ENCODE measurements at places on chromosomes 6 and 20. TPM values are rescaled to one million over a fixed set of nuclear protein-coding genes. Genes with fewer than 3 reads are reported as not detected.

Gene PM20D2
- 21.5 TPM for total RNA-seq

DNA sequence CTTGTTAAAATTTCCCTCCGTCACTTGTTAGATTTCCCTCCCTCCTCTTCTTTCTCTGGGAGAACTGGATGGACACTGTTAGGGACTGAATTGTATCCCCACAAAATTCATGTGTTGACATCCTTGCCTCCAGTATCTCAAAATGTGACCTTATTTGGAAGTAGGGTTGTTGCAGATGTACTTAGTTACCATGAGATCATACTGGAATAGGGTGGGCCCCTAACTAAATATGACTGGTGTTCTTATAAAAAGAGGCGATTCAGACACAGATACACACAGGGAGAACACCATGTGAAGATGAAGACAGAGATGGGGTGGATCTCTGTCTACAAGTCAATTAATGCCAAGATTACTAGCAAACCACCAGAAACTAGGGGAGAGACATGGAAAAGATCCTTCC is 139.5 kb downstream of the ALDH8A1 start:
- no peak overlapping the region for H3K4me3 ChIP-seq
- H3K27me3 ChIP-seq: no peaks in the 10 kb centered on the region
- H3K4me1 ChIP-seq: no peaks in the 10 kb centered on the region
- no peaks in the 10 kb centered on the region for H3K36me3 ChIP-seq
- no peak for DNase-seq
- no peak overlapping the region for H3K27ac ChIP-seq

GRCh38 chr20:59985864-59986263 is 27.6 kb downstream of the CDH26 start:
- H3K36me3 ChIP-seq: no peaks in the 10 kb centered on the region
- H3K27me3 ChIP-seq: no peaks in the 10 kb centered on the region
- H3K4me3 ChIP-seq: no peak overlapping the region
- H3K4me1 ChIP-seq: no peaks in the 10 kb centered on the region

Gene C6orf58
- total RNA-seq: not detected

- no peak overlapping the region for H3K27ac ChIP-seq
- no peaks in the 10 kb centered on the region for H3K27me3 ChIP-seq
- H3K4me1 ChIP-seq: no peaks in the 10 kb centered on the region
Measured at GRCh38 chr6:39892490-39893129, 41.7 kb downstream of the MOCS1 start.

GRCh38 chr20:34069341-34070078 is 42.5 kb downstream of the EIF2S2 start:
- DNase-seq: peak; percentile 94
- H3K27me3 ChIP-seq: no peaks in the 10 kb centered on the region
- no peak overlapping the region for H3K27ac ChIP-seq
- peaks cover 12% of the 10 kb centered on the region for H3K4me1 ChIP-seq

GRCh38 chr6:155472886-155473285 is 17.2 kb upstream of the NOX3 start:
- H3K4me3 ChIP-seq: no peak overlapping the region
- no peaks in the 10 kb centered on the region for H3K4me1 ChIP-seq
- no peak for DNase-seq

DNA sequence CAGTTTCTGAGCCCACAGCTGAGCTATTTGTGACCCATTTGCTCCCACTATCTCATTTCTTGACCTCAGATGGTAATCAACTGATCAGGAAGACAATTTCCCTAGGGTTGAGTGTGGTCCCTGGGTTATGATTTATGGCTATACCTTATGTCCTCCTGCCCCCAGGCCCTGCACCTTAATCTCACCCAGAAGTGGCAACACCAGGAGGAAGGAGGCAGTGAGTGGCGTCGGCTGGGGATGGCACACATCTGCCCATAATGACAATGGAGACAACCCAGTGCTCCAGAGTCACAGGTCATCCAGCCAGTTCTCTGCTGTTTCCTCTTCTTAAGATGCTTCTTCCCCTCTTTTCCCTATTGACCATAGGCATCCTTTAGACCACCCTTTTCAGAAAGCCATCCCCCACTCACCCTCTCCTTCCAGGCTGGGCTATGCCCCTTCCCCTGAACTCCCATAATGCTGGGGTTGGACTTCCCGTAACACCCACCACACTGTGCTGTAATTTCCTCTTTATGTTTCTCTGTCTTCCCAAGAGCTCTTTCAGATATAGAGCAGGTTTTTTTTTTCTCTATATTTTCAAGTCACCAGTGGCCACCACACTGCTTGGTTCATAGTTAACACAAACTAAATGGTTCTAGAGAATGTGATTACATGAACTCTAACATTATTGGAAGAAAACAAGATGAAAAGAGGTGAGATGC is 8.0 kb downstream of the TRIM10 start:
- peaks cover 2% of the 10 kb centered on the region for H3K4me1 ChIP-seq
- no peak overlapping the region for H3K4me3 ChIP-seq
- no peaks in the 10 kb centered on the region for H3K27me3 ChIP-seq
- DNase-seq: no peak

- H3K4me1 ChIP-seq: no peaks in the 10 kb centered on the region
- H3K36me3 ChIP-seq: no peaks in the 10 kb centered on the region
- no peak overlapping the region for H3K4me3 ChIP-seq
Measured at GRCh38 chr6:54856129-54856528, 9.6 kb downstream of the FAM83B start.

- no peak overlapping the region for H3K4me3 ChIP-seq
- no peak for DNase-seq
- H3K27ac ChIP-seq: peak overlapping the region; percentile 42
- peaks cover 9% of the 10 kb centered on the region for H3K4me1 ChIP-seq
- H3K36me3 ChIP-seq: no peaks in the 10 kb centered on the region
Measured at GRCh38 chr6:5671601-5672559, 334.8 kb downstream of the NRN1 start.

Gene LINC00237
- total RNA-seq: not detected

GRCh38 chr6:158849899-158850806 is 31.0 kb upstream of the EZR start:
- peak overlapping the region; percentile 87 for H3K27ac ChIP-seq
- peaks cover 9% of the 10 kb centered on the region for H3K4me1 ChIP-seq
- no peaks in the 10 kb centered on the region for H3K36me3 ChIP-seq
- no peaks in the 10 kb centered on the region for H3K27me3 ChIP-seq
- peak; percentile 67 for DNase-seq

DNA sequence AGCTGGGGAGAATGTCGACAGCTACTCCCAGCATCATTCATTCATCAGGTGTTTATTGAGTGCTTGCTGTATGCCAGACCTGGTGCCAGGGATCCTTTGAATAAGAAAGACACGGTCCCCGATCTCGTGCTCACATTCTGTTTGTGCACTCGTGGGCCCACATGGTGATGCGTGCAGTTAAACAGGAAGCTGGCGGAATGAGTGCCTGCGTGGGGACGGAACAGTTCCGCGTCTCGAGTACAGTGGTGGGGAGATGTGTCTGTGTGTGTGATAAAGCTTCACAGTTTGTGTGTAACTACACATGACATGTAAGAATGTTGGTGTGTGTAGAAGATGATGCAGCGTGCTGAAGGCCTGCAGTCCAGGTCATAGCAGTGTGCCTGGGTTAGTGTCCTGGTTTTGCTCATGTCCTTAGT is 6.5 kb downstream of the RBM38 start:
- H3K27me3 ChIP-seq: no peaks in the 10 kb centered on the region
- peaks cover 5% of the 10 kb centered on the region for H3K36me3 ChIP-seq
- H3K4me3 ChIP-seq: no peak overlapping the region
- no peak for DNase-seq
- peaks cover 42% of the 10 kb centered on the region for H3K4me1 ChIP-seq
- peak overlapping the region; percentile 1 for H3K27ac ChIP-seq

DNA sequence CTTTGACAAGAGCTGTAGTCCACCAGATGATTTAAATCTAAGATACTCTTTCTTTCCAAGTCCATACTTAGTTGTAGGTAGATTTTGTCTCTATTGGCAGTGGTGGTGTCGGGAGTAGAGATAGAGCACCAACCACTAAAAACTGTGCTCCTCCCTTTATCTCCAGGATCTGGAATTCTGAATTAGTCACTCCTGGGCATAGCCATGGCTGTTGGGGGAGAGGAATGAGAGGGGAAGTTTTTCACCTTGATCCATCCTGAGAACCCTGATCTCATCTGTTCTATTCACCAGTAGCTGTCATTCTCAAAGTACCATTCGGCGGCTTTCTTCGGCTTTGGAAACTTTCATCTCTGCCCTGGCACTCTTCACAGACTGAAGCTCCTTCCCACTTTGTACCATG is 35.6 kb upstream of the NKX2-4 start:
- H3K27me3 ChIP-seq: no peaks in the 10 kb centered on the region
- no peaks in the 10 kb centered on the region for H3K36me3 ChIP-seq
- no peaks in the 10 kb centered on the region for H3K4me1 ChIP-seq
- H3K27ac ChIP-seq: no peak overlapping the region
- no peak for DNase-seq

GRCh38 chr6:25927756-25928216 is 2.7 kb downstream of the SLC17A2 start:
- no peaks in the 10 kb centered on the region for H3K4me1 ChIP-seq
- no peak overlapping the region for H3K27ac ChIP-seq
- no peaks in the 10 kb centered on the region for H3K27me3 ChIP-seq
- no peak overlapping the region for H3K4me3 ChIP-seq
- peak; percentile 18 for DNase-seq

GRCh38 chr20:51757226-51757625 is 11.0 kb downstream of the ATP9A start:
- H3K27me3 ChIP-seq: no peaks in the 10 kb centered on the region
- peaks cover 7% of the 10 kb centered on the region for H3K4me1 ChIP-seq
- no peak for DNase-seq

GRCh38 chr6:13178107-13178506 is 150.2 kb downstream of the TBC1D7 start:
- H3K4me1 ChIP-seq: peaks cover 4% of the 10 kb centered on the region
- peak; percentile 14 for DNase-seq
- no peak overlapping the region for H3K27ac ChIP-seq
- no peak overlapping the region for H3K4me3 ChIP-seq
- H3K36me3 ChIP-seq: no peaks in the 10 kb centered on the region
- peaks cover 4% of the 10 kb centered on the region for H3K27me3 ChIP-seq

GRCh38 chr6:82270881-82271635 is 23.5 kb upstream of the IBTK start:
- no peak overlapping the region for H3K27ac ChIP-seq
- H3K4me1 ChIP-seq: no peaks in the 10 kb centered on the region
- peak; percentile 47 for DNase-seq

DNA sequence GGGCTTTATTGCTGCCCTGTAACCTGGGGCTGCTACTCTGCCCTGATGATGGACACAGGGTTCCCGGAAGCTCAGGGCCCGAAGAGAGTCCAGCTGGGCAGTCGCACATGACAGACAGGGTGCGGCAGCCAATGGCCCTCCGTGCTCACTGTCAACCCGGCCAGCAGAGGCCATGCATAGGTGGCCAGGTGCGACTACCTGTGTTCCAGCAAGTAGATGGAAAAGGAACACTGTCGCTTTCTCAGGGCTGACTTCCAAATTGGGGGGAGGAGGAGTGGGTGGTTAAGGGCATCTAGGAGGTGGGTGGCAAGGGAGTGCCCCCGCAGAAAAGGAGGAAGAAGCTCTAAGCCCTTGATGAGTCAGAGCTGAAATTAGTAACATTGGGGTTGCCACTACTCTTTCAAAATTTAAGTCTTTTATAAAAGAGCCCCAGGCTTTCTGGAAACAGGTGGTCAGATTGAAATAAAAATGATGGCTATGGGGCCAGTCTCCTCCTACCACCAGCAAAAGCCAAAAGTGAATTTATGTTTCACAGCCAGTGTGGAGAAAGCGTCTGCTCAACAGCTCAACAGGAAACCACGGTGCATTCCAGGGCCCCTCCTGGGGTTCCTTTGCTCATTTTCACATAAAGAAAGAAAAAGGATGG is 2.3 kb upstream of the RAMACL start:
- H3K36me3 ChIP-seq: no peaks in the 10 kb centered on the region
- no peak overlapping the region for H3K27ac ChIP-seq
- no peaks in the 10 kb centered on the region for H3K4me1 ChIP-seq
- DNase-seq: no peak
- H3K27me3 ChIP-seq: no peaks in the 10 kb centered on the region

- no peaks in the 10 kb centered on the region for H3K4me1 ChIP-seq
- no peak overlapping the region for H3K27ac ChIP-seq
- H3K36me3 ChIP-seq: peaks cover 4% of the 10 kb centered on the region
- H3K27me3 ChIP-seq: no peaks in the 10 kb centered on the region
Measured at GRCh38 chr6:125910527-125910926, 46.0 kb upstream of the HINT3 start.

Gene SLA2
- 1.8 TPM for total RNA-seq

DNA sequence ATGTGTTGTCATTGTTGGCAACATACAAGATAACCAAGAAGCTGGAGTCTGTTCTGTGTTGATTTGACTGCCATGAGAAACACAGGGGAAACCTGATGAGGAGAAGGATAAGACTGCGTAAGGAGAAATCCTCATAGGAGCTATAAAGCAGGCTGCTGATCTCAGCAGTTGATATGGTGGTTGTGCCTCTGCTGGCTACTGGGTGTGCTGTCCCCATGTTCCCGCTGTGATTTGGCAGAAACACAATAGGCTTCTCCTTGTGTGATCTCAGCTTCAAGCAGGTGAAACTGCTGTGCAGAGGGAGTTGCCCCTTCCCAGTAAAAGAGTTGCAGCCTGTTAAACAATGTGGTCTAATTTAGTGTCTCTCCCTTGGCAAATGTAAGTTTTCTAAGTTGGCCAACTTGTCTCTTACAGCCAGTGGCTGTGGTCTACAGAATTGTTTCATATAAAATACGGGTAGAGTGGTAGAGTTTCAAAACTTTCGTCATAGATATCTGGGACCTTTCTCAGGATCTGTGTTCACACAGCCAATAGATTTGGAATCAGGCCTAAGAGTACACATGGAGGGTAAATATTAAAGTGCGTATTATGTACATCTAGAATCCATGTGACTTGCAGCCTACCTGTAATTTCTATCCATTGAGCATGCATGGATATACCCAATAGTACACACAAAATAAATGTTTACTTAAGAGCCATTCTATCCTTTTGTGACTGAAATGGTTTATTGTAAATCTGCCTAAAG is 78.4 kb downstream of the RNF144B start:
- no peak for DNase-seq
- H3K4me3 ChIP-seq: no peak overlapping the region
- H3K4me1 ChIP-seq: no peaks in the 10 kb centered on the region
- no peak overlapping the region for H3K27ac ChIP-seq
- no peaks in the 10 kb centered on the region for H3K36me3 ChIP-seq

DNA sequence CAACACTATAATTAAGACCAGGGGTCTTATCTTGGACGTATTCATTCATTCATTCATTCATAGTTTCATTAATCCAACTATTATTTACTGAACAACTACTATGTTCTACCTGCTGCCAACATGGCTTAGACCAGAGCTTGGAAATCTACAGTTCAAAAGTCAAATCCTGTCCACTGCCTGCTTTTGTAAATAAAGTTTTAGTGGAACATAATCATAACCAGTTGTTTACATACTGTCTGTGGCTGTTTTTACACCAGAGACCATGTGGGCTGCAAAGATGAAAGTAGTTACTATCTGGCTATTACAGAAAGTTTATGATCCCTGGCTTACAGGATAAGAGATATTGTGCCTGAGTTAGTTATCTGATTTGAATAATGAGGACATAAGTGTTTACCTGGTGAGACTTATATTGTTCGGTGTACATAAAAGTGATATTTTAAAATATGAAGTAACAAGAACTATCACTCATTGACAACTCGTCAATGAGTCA is 567.7 kb downstream of the TFAP2B start:
- no peak overlapping the region for H3K27ac ChIP-seq
- H3K27me3 ChIP-seq: no peaks in the 10 kb centered on the region
- H3K36me3 ChIP-seq: no peaks in the 10 kb centered on the region
- DNase-seq: no peak
- H3K4me1 ChIP-seq: no peaks in the 10 kb centered on the region

Gene R3HDML
- total RNA-seq: not detected

Gene AGER
- total RNA-seq: 178 TPM

GRCh38 chr20:41407607-41408006 is 41.0 kb upstream of the EMILIN3 start:
- no peaks in the 10 kb centered on the region for H3K4me1 ChIP-seq
- no peak for DNase-seq
- H3K36me3 ChIP-seq: peaks cover 71% of the 10 kb centered on the region
- no peak overlapping the region for H3K4me3 ChIP-seq

Gene MYBL2
- total RNA-seq: 2.1 TPM

Measured in lung (tissue), 17 donors.